Posterior vena cava (tissue), 2 donors: ENCODE measurements at places on chromosomes 13 and 19. TPM values are rescaled to one million over a fixed set of nuclear protein-coding genes. Genes with fewer than 3 reads are reported as not detected.

The IZUMO4 gene
- 2.4 TPM for total RNA-seq

GRCh38 chr19:1259206-1259875 lies 9.8 kb upstream of the CIRBP start:
- DNase-seq: peak; percentile 95

GRCh38 chr19:35223862-35224505 lies 4.6 kb downstream of the FAM187B start:
- peak; percentile 41 for DNase-seq

The PRX gene
- 3.5 TPM for total RNA-seq

DNA sequence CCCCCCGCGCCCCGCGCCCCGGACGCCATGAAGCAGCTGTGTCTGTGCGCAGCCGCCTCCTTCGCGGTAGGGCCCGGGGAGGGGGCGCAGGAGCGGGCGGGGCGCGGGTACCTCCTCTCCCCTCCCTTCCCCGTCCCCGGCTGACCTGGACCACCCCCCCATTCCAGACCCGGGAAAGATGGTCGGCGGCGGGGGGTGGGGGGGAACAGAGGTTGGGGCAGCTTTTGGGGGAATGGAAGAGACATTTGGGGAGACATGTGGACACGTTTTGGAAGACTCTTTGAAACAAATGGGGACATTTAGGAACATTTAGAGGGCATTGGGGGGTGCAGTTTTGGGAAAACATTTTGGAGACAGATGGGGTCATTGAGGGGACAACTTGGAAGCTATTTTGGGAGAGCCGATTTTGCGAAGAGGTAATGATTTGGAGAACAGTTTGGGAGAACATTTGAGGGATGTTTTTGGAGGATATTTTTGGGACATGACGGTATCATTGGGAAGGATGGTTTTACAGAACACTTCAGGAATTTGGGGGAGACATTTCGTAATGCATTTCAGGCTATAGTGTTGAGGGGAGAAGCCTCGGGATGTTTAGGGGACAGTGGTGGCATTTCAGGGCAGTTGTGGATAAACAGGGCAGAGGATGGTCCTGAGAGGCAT lies 16.1 kb downstream of the ANKRD24 start:
- DNase-seq: no peak

The EXOSC5 gene
- total RNA-seq: 7.3 TPM

GRCh38 chr19:49106648-49107135 lies 7.5 kb upstream of the LIN7B start:
- no peak for DNase-seq

The NAPSA gene
- 0.33 TPM for total RNA-seq

The SMAD9 gene
- total RNA-seq: 14.2 TPM

The PPP1R37 gene
- total RNA-seq: 16.2 TPM

GRCh38 chr13:110152351-110152750 lies 154.6 kb downstream of the COL4A1 start:
- no peak for DNase-seq

The CEACAM20 gene
- total RNA-seq: not detected

- no peak for DNase-seq
Measured at GRCh38 chr19:34808566-34808965, 35.6 kb upstream of the ZNF599 start.
